Stimulated activated CD8-positive, alpha-beta memory T cell treated with anti-CD3 and anti-CD28 coated beads, Interleukin-7, amount 100 ng/mL, for 4 hours (primary cell): ENCODE measurements at places on chromosomes 12 and 14.

DNA sequence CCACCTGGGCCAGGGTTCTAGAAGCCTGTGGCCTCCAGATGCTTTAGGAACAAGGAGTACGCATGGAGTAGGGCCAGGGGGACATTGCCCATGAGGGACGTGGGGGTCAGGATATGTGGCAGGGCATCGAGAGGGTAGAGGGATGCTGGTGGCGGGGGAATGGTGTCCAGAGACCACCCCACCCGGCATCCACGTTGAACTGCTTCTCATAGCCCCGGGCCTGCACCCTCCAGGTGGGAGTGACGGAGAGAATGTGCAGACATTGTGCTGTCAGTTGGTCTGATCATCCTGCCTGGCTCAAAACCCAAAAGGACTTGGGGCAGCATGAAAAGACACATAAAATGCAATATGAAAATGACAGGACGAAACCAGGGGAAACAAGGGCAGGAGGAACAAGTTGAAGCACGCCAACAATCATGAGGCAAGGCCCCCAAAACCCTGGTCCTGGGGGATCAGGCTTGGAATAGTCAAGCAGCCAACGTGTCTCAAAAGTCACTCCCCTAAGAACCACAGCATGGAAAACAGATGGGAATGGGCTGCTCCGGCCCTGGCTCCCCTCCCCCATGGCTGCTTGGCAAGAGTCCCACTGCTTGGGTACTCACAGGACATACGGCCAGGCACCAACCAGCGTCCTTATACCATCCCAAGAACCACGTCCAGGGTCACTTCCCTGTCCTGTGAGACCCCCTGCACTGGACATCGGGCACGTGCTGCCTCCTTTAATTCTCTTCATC, 117.9 kb downstream of the DICER1 start:
- DNase-seq = no peak

- no peak for DNase-seq
Observed at GRCh38 chr12:105110851-105111250, 3.3 kb downstream of the WASHC4 start.

DNA sequence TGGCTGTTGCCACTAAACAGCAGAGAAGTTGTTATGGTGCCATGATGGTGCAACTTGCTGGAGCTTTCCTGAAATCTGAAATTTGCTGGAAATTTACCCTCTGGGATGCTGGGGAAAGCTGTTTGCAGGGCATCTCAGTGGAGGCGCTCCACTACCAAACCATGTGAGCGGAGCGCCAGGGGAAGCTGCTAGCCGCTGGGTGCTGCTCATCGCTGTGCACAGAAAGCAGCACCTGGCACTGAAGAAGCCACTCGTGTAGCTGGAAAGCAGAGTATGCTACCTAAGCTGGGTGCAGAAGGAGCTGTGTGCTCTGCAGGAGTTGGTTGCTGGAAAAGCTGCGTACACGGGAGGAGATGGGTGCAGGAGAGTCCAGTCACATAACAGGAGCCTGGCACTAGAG, 53.0 kb downstream of the MSRB3 start:
- no peak for DNase-seq

- DNase-seq = no peak
Observed at GRCh38 chr14:46368275-46368674, 283.3 kb downstream of the RPL10L start.

DNA sequence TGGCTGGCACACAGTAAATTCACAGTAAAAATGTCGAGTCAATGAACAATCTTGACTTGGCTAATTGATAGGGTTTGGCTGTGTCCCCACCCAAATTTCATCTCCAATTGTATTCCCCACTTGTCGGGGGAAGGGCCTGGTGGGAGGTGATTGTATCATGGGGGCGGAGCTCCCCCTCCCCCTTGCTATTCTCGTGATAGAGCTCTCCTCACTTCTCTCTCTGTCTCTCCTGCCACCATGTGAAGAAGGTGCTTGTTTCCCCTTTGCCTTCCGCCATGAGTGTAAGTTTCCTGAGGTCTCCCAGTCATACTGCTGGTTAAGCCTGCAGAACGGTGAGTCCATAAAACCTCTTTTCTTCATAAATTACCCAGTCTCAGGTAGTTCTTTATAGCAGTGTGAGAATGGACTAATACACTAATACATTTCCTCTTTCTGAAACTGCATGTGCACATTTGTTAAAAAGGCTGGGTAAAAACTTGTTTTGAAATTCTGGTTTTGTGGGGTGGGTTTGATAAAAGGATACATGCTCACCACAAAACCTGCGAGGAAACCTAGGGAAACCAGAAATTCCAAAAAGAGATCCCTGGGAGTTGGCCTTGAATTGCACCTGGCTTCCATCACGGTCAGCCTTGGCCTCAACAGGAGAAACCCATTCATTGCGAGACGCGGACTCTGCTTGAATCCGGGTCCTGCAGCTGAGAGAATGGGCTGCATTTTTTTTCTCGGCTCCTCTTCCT, 16.2 kb upstream of the MYL2 start:
- DNase-seq = no peak

DNA sequence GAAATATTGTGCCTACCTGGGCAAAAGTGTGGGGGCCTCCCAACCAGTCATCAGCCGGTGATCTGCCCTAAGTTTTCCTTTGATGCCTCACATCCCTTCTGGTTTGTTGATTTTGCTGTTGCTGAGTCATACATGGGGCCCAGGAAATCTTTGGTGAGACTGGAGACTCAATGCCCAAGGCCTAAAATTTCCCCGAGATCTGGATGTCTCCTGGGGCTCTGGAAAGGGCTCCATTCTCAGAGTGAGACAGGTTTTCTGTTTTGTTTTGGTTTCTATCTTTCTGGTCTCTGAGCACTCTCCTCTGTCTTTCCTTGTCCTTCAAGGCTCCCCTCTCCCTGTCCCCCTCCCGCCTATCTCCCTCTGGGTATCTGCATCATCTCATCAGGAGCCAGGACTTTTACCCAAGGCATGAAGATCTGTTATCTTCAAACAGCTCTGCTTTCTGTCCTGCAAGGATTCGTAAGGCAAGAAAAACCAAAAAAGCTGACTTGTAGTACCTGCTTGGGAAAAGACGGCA, 152.8 kb upstream of the MAX start:
- no peak for DNase-seq

- no peak for DNase-seq
Observed at GRCh38 chr12:21665816-21666215, 8.2 kb upstream of the LDHB start.

DNA sequence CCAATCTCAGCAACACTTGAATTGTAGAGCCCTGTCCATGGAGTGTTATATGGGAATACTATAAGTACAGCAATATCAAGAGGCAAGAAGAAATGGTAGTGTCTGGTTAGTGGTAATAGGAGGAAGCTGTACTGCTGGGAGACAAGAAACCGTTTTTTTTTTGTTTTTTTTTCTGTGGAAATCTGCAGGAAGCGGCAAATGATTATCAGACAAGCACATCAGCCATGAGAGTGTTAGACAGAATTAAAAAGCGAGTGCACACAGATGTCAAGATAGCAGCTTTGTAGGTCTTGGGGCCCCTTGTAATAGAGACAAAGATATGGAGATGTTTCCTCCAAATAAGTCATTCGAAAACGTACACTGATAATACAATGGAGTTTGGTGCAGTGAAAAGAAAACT, 6.7 kb downstream of the TESPA1 start:
- DNase-seq = no peak

DNA sequence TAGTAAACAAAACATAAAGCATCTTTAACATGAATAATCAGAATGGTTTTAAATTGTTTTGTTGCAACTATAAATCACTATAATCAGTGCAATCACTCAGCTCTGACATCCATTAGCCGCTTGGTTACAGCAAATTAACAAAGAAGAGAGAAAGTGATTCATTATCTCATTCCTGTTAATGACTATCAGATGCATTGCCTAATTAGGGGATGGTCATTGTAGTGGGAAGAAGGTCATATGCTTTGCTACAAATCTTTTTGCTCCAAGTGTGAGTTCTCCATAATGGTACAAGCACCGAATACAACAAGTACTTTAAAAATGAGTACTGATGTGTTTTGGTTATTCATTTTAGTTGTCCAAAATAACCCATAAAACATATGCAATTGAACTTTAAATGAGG, 272.0 kb downstream of the AKAP6 start:
- DNase-seq = no peak

GRCh38 chr12:113260636-113261300, 39.5 kb downstream of the TPCN1 start:
- DNase-seq = no peak

DNA sequence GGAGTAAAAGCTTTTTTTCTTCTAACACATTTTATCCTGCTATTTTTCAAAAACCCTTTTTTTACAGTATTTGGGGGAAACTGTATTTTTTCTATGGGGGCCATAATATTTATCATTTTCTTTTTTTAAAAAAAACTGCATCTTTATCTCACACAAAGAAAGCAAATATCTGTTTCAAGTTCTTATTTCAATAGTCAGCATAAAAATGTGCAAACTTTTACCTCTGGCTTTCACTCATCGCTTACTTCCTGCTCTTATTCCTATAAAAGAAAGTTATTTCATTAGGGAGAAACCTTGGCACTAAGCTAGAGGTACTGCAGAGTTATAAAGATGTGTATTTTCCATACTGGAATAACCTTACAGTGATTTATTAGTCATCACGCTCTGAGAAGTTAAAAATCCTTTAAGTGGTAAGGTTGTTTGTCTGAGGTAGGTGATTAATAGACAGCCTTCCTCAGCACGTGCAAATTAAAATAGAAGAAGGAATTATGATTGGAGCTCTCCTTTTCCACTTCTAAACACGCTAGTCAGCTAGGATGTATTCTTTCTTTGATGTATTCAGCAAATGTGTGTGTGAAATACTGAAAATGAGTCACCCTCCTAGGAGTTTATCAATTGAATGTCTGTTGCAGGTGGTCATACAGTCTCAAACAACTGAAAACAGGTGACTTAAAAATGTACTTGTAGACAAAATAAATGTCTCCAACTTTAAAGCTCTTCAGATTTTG, 461.0 kb downstream of the GXYLT1 start:
- DNase-seq = no peak

GRCh38 chr12:20523658-20524057, 155.3 kb downstream of the PDE3A start:
- no peak for DNase-seq

DNA sequence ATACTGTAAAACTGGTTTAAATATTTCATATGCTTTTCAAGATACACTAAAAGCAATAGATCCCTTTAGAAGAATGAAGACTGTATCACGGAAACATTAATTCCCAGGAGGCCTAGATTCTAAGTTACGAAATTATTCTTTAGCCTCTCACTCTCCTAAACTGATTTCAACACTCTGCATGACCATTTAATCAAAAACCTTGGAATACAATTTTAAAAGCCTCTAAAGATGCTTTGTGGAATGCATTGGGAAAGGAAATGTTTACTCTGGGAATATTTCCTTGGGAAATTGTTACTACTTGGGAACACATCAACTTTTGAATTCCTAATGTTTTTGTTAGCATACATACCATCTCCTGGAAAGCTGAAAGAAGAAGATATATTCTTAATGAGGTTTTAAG, 255.7 kb upstream of the FAR2 start:
- no peak for DNase-seq

- DNase-seq = no peak
Observed at GRCh38 chr14:94615823-94616570, 3.8 kb downstream of the SERPINA3 start.

DNA sequence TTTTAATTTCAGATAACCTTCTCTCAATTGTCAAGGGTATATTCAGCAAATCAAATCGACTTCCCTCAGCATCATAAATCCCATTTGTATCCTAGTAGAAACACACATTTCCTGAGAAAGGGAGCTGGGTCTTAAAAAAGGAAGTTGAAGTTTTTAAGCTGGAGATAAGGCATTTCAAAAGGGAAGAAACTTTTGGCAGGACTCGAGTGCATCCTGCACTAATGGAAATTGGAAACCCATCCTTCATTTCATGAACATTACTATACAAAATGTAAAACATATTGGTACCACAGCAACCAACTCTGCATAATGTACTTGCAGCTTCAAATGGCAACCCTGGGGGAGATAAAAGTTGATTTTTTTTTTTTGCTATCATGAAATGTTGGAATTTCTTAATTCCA, 23.7 kb upstream of the TMCC3 start:
- no peak for DNase-seq

DNA sequence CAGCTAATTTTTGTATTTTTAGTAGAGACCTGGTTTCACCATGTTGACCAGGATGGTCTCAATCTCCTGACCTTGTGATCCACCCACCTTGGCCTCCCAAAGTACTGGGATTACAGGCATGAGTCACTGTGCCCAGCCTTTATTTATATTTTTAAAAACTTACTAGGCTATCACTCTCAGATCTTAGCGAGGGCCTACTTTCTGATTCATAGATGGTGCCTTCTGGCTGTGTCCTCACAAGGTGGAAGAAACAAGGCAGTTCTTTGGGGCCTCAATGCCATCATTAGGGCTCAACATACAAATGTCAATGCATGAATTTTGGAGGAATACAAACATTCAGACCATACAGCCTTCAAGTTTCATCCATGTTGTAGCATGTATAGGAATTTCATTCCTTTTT, 2.4 kb upstream of the DGLUCY start:
- no peak for DNase-seq

DNA sequence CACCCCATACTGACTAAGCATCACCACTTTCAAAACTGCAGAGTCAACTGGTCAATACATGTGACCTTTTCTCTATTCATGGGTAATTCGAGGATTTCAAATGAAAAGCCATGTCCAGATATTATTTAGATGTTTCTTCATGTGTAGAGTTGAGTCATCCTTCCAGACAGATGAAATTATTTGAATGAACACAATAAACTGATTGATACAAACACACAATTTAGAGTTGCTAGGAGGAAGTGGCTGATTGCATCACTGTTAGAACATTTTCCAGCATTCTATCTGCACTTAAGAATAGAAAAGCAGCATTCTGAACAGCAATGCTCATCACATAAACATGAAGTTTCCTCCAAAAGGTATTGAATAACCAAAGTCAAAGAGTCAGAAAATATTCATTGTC, 273.5 kb upstream of the SOX5 start:
- no peak for DNase-seq

DNA sequence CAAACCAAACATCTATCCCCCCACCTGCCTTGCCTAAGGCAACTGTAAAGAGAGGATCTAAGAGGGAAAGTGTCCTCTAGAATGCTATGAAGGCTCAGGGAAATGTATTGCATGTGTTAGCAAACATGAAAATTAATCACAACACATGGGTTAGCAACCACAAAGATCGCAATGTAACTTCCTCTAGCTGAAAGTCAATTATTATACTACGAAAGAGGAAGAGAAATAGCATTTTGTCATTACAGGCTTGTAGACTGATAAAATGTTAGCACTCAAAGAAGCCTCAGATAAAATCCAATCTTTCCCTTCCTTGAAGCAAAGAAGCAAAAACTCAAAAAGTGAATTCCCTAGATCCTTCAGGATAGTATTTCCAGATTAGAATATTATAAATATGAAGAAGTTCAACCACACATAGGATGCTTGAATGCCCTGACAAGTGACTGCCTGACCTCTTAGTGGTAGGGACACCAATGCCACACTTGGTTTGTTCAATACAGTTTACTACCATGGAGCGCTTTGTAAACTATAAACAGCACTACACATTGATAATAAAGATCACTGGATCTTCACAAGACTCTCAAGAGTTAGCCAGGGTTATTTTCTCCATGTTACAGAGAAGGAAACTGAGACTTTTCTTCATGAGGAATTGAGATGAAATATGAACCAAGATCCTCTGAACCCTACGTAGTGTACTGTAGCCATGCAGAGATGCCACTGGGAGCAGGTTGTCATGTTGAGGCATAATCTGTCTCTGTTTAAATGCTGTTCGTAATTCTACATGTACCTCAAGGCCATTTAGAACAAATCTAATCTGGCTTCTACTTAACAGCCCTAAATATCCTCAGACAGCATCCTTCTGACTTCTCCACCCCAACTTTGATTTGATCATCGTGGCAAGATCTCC, 100.7 kb downstream of the ITPR2 start:
- DNase-seq = no peak
